Stimulated activated CD8-positive, alpha-beta memory T cell treated with anti-CD3 and anti-CD28 coated beads, Interleukin-15, amount 100 ng/mL, for 24 hours (primary cell): ENCODE measurements at places on chromosomes 16 and 17.

GRCh38 chr16:67865318-67865717 lies 7.5 kb upstream of the EDC4 start:
- DNase-seq: no peak

DNA sequence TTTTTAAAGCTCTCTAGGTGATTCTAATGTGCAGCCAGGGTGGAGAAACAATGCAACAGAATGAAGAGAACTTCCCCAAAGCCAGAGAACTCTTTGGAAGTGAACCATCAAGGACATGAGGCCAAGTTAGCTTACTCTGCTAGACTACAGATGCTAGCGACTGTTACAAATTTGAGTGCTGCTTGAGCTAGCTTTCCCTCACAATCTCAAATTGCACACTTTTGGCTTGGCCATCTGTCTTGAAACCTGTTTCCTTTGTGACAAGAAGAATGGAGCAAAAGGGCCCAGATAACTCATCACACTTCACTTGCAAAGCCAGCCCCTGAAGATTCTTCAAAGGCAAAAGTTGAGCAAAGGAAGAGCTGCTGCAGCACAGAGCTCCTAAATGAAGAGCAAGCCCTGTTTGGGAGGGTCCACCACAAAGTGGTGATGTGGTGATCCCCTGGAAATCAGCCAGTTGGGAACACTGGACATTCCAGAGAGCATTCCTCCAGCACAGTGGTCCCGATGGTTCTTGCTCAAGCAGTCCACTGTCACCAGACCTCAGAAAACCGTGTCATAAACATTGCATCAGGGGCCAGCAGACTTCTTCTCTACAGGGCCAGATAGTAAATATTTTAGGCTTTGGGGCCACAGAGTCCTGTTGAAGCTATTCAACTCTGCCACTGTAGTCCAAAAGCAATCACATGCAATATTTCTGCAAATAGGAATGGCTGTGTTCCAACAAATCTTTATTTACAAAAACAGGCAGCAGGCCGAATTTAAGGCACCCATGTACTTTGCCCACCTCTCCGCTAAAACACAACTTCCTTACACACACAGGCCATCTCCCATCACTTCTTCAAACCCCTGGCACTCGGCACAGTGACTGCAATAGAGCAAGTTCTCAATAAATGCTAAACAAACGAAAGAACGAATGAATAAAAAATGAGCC lies 21.2 kb downstream of the SLC39A11 start:
- no peak for DNase-seq

GRCh38 chr16:23523321-23523720 lies 13.0 kb upstream of the GGA2 start:
- no peak for DNase-seq

GRCh38 chr17:60902399-60902798 lies 224.7 kb downstream of the BCAS3 start:
- DNase-seq: no peak

DNA sequence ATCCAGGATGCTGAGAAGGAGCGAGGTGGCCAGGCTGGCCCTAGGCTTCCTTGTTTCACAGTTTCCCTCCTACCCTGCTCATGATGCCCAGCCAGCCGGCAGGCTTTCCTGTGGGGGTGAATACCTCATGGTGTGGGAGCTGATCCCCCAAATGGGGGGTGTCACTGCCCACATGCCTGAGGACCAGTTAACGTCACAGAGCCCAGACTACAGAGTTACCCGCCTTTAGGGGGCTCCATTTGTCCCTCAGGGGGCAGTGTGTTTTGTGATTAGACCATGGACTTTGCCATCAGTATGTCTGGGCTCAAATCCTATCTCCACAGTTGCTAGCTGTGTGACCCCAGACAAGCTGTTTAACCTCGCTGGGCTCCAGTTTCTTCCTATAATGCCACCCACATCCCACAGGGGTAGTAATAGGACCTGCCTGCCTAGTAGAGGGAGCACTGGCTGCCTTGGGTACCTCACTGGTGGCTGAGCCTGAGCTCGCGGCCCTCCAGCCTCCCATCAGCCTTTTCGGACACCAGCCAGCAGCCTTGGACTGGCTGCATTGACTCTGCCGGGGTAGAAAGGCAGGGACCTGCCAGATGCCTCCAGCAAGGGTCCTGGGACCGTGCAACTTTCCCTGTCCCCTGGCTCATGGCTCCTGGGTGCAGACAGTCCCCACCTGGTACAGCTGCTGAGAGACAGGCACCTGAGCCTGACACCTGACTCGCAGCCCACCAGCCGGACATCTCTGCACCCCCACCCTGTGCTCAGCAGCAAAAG lies 87.5 kb upstream of the GSE1 start:
- no peak for DNase-seq

- no peak for DNase-seq
These were observed 20.7 kb downstream of the TMEM235 start for GRCh38 chr17:78252111-78252634.

- DNase-seq: no peak
These were observed 818 bp downstream of the TPPP3 start for GRCh38 chr16:67392301-67393059.

- DNase-seq: no peak
These were observed 24.5 kb downstream of the UNK start for GRCh38 chr17:75808905-75809621.

DNA sequence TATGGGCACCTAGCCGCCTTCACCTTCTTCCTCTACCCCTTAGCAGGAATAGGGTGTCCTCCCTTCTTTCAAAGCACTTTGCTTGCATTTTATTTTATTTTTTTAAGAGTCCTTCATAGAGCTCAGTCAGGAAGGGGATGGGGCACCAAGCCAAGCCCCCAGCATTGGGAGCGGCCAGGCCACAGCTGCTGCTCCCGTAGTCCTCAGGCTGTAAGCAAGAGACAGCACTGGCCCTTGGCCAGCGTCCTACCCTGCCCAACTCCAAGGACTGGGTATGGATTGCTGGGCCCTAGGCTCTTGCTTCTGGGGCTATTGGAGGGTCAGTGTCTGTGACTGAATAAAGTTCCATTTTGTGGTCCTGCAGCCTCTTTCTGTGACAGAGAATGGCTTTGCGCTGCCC lies 4.6 kb downstream of the TMUB2 start:
- DNase-seq: no peak

GRCh38 chr16:55933038-55933437 lies 57.9 kb upstream of the CES5A start:
- DNase-seq: no peak

DNA sequence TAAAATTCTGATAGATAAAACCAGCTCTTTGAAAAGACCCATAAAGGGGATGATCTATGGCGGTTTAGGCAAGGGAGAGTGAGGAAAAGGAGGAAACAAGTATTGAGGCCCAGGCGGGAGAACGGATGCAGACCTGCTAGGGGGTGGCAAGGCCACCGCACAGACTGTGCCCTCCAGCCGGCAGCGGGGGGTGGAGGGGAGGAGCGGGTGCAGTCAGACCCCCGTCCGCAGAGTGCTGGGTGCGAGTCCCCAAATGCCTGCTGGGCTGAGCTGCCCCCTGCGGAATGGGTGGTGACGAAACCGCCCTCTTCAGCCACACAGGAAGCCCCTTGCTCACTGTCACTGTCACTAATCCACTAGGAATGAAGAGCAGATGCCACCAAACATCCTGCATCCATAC lies 46.0 kb downstream of the LMF1 start:
- no peak for DNase-seq

GRCh38 chr16:89473136-89473712 lies 17.1 kb downstream of the ANKRD11 start:
- no peak for DNase-seq

DNA sequence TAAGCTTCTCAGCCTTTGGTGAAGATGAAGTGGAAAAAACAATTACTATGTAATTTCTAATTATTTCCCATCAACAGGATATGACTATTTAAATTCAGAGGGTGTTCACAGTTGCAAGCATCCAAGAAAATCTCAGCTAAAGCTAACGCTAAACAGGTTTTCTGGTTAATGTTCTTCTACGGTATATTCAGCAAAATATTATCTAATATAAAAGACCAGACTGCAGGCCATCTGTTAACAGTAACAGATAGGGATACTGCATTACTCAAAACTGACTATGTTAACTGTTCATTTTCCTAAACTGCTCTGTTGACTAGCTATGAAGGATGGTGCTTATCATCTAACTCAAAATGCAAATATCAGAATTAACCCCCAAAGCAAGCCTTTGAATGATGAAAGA lies 32.8 kb downstream of the GLG1 start:
- DNase-seq: no peak

- peak; percentile 34 for DNase-seq
These were observed 27.7 kb upstream of the DHRS7B start for GRCh38 chr17:21098934-21099689.

GRCh38 chr16:8048433-8048832 lies 541.9 kb downstream of the TMEM114 start:
- DNase-seq: no peak

DNA sequence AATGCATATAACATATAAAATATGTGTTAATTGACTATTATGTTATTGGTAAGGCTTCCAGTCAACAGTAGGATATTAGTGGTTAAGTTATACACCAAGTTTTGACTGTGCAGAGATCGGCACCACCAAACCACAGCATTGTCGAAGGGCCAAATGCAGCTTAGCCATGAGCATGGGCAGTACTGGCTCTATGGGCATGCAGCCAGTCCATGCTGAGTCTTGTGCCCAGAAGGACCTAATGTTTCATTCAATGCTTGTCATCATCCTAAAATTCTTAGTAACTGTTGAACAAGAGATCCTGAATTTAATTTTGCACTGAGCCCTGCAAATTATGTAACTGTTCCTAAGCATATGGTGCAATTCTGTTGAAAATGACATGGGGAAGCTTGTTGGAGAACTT lies 233.4 kb upstream of the HS3ST3A1 start:
- no peak for DNase-seq

GRCh38 chr17:78318407-78318806 lies 41.5 kb downstream of the SOCS3 start:
- no peak for DNase-seq

DNA sequence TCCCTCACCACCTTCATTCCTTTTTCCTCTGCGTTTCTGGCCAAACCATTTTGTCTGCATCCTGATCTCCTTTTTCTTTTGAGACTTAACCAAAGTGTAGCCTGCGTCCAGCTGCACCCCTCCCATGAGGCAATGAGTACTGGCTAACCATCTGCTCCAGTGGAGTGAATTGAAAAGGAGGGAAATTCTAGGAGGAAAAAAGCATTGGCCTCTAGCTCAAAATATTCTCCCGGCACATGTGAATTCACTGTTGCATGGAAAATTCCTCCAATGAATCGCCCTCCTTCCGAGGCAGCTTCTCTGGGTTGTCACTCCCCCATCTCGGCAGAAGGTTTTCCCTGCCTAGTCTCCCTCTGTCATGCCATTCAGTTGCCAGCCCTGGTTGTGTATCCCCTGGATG lies 5.6 kb downstream of the RAP1GAP2 start:
- DNase-seq: no peak

DNA sequence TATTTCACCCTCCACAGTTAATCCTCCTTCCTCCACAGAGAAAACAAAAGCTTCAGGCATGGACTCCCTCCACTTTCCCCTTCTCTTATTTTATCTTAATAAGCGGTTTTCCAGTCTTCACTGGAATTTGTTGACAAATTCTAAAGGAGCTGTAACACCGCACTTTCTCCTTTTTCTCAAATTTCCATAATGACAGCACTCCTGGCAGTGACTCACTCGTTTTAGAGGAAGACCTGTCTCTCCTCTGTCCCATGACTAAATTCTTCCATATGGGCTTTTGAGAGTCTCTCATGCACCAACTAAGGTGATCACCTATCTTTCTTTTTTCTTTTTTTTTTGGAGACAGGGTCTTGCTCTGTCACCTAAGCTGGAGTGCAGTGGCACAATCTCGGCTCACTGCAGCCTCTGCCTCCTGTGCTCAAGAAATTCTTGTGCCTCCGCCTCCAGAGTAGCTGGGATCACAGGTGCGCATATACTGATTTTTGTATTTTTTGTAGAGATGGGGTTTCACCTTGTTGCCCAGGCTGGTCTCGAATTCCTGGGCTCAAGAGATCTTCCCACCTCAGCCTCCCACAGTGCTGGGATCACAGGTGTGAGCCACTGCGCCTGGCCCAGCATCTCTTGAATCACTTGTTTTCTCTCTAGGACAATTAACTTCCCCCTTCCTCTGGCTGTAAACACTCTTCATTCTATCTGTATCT lies 7.7 kb downstream of the ITGAM start:
- no peak for DNase-seq

- no peak for DNase-seq
These were observed 23.7 kb downstream of the LASP1 start for GRCh38 chr17:38893607-38894006.

DNA sequence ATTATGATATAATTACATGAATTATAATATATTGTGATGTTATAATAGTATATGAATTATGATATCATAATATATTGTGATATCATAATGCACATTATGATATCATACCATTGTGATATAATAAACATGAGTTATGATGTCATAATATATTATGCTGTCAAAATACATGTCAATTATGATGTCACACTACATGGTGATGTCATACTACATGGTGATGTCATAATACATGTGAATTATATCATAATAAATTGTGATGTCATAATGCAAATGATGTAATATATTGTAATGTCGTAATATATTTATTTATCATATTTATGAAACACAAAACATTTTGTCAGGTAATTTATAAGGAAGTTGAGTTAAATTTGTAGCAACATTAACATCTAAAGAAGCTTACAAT lies 1950.1 kb downstream of the TP53TG3F start:
- DNase-seq: no peak

DNA sequence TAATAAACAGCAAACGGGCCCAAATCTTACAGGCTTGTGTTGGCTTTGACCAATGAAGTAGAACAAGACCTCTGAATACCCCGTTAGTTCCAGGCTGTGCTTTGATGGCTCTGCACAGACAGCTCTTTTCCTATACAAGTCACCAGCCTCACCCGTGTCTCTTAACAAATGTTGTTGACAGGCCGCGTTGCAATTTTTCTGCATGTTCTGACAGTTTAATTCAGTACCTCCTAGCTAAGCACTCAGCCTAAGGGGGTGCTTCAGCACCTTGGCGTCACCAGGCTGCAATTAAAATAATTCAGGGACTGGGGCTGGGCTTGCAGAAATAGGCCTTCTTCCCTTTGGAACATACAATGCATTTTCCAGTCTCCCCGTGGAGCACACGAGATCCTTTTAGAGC lies 500.1 kb downstream of the MAF start:
- no peak for DNase-seq

GRCh38 chr17:47686664-47687327 lies 7.2 kb upstream of the TBKBP1 start:
- DNase-seq: no peak

- no peak for DNase-seq
These were observed 66.7 kb upstream of the FOXF1 start for GRCh38 chr16:86443508-86444147.

- DNase-seq: no peak
These were observed 10.7 kb downstream of the MKS1 start for GRCh38 chr17:58208344-58208743.

- no peak for DNase-seq
These were observed 459.8 kb downstream of the CDH8 start for GRCh38 chr16:61576476-61576875.

- no peak for DNase-seq
These were observed 129.3 kb upstream of the AXIN2 start for GRCh38 chr17:65690626-65691310.

GRCh38 chr16:85461022-85461813 lies 151.9 kb upstream of the GSE1 start:
- DNase-seq: no peak

- DNase-seq: no peak
These were observed 1.4 kb downstream of the ZNF668 start for GRCh38 chr16:31072540-31073141.

GRCh38 chr16:1863681-1864460 lies 8.1 kb downstream of the MEIOB start:
- DNase-seq: no peak

- DNase-seq: no peak
These were observed 2.6 kb downstream of the KIFC3 start for GRCh38 chr16:57799600-57800199.

GRCh38 chr16:51649631-51650030 lies 498.6 kb upstream of the SALL1 start:
- no peak for DNase-seq
